ENCODE measurements at places on chromosomes 5 and 9.

DNA sequence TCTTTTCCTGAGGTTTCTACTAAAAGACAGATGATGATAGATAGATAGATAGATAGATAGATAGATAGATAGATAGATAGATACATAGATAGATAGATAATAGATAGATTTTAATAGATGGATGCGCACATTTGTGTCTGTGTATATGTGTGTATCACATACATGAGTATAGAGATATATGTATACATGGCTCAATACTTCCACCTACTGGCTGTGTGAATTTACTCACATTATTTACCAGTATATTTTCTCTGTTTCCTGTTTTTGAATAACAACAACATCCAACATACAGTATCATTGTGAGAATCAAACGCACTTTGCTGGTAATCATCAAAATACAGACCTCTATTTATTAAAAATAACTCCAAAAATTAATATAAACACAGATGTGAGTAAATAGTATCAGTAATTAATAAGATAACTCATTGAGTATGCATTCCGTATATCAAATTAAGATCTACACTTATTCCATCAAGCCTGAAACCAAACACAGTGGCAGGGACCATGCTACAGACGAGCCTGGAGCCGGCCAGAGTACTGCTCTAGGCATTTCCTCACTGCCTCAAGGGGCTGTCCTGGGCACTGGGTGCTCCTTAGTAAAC, 338.0 kb downstream of the SEMA5A start:
- DNase-seq, result no peak

DNA sequence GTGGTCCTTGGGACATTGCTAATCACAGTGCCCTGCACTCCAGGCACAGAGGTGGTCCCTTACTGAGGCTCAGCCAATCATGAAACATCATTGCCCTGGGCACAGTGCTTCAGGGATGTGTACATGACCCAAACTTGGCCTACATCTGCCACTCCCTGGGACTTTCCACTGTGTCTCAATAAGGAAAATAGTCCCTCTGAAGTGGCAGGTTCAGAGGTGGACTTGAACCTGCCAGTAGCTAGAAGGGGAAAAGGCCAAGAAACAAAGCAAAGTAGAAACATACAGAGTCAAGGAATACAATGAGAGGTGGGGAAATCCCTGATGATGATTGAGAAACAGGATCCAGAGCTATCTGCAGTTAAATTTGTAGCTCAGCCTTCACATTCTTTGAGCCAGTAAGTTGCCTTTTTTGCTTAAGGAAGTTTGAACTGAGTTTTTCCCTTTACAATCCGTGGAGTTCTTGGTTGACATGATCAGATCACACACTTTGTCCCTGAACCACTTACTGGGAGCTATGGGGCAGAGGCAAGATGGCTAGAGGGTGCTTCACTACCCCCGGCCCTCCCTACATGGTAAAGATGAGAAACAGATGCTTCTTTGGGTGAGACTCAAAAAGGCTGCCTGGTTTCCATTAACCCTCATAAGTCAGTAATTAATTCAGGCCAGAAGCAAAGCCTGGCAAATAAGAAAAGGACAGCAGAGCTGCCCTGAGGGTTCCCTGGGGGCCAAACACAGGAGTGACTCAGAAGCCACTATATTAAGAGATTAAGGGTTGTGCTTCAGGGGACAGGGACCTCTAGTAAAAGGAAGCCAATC, 57.6 kb downstream of the SH3TC2 start:
- no peak for DNase-seq

- DNase-seq, result no peak
Measured at GRCh38 chr9:79798450-79798849, 226.7 kb downstream of the TLE4 start.

DNA sequence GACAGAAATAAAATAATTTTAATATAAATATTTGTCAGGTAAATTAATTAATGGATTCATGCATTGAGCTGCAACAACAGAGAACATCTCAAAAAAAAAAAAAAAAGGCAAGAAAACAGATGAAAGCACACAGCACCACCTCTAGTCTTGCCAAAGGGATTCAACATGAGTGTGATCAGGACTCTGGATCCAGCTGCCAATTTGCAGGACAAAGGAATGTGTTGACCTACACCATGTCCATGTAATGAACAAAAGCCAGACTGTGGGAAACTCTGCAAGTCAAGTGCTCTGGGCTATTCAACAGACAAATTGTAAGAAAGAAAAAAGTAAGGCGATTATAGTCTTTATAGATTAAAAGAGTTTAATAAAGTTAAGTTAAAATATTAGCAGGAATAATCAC, 769.3 kb downstream of the TLR4 start:
- DNase-seq, result no peak

- DNase-seq, result no peak
Measured at GRCh38 chr5:112711436-112711835, 26.2 kb upstream of the APC start.

GRCh38 chr5:58245476-58245840, 214.4 kb downstream of the PLK2 start:
- DNase-seq, result no peak

GRCh38 chr5:169861934-169862333, 118.4 kb downstream of the INSYN2B start:
- DNase-seq, result no peak

DNA sequence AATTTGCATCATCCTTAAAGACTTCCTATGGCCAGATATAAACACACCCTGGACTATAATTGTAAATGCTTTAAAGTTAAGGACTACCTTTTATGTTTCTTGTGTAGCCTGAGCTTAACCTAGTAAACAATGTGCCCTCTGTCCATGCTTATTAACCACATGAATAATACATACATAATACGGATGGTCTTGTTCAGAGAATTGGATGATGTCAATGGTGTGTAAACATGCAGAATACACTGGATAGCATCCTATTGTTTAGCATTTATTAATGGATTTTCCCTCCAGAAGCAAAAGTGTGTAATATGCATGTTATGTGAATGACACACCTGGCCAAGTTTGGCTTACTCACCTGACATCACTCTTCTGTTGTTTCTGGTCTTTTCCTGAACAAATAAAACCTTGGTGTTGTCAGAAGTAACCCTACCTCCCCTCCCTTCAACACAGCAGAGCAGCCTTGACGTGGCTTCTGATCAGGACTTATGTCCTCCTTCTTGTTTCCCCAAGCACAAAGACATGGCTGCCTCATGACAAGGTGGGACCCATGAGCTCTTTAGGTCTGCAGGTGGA, 517.9 kb downstream of the MTRR start:
- DNase-seq, result no peak

GRCh38 chr9:120360046-120360445, 219.9 kb downstream of the CDK5RAP2 start:
- DNase-seq, result no peak

DNA sequence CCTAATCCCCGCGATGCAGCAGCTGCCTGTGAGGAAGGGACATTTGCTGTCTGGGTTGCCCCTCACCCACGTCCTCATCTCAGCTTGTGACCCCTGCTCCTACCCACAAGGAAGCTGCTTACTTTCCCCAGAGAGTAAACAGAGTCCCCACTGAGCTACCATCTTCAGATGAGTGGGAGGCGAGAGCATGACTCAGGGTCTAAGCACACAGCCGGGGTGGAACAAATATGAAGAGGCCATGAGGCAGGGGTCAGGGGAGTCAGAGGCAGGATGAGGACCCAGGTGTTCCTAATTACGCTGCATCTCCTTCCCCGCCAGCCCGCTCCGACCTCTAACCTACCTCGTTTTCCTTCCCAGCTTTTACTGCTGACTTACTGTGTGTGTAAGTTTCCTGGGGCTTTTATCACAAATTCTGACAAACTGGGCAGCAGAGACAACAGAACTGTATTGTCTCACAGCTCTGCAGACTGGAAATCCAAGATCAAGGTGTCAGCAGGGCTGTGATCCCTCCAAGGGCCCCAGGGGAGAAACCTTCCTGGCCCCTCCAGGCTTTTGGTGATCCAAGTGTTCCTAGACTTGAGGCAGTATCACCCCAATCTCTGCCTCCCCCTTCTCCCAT, 94.0 kb upstream of the DNAH5 start:
- no peak for DNase-seq
